ENCODE measurements at places on chromosomes 3 and 15. TPM values are rescaled to one million over a fixed set of nuclear protein-coding genes. Genes with fewer than 3 reads are reported as not detected.

GRCh38 chr3:161049683-161050248 lies 55.4 kb downstream of the B3GALNT1 start:
- DNase-seq = no peak

The ST8SIA2 gene
- polyA plus RNA-seq = 0.63 TPM

- no peak for DNase-seq
Observed at GRCh38 chr15:88512078-88512477, 34.4 kb downstream of the DET1 start.

- no peak for DNase-seq
Observed at GRCh38 chr15:78207641-78208340, 26.6 kb downstream of the ACSBG1 start.

The MFGE8 gene
- polyA plus RNA-seq = 85.1 TPM

- DNase-seq = no peak
Observed at GRCh38 chr3:35194666-35195065, 444.7 kb upstream of the ARPP21 start.

DNA sequence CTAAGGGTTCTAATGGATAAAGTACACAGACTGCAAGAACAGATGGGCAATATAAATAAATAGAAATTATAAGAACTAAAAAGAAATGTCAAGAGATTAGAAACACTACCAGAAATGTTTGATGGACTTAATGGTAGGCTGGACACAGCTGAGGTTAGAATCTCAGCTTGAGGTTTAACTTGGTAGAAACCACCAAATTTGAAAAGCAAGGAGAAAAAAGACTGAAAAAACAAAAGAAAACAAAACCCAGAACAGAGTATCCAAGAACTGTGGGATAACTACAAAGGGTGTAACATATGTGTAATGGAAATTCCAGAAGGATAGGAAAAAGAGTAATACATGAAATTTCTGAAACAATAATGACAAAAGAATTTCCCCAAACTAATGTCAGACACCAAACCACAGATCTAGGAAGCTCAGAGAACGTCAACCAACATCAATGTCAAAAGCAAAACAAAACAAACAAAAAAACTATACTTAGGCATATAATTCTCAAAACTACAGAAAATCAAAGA lies 35.0 kb downstream of the RFX7 start:
- no peak for DNase-seq

DNA sequence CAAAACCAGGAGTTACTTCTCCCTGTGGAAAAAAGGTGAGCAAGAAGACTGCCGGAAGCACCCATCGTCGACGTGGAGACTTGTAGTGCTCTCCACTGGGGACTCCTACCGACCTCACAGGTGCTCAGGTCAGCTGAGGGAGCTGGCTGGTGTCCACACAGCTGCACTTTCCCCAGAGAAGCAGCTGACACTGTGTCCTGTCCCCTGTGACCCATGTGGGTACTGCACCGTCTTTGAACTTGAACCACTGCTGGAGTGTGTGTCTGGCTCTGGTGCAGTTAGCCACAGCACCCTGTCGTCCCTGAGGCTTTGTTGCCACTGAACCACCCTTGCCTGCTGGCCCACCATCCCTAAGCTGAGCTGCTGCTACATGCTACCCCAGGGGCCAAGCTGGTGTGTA lies 270.8 kb downstream of the CACNA2D3 start:
- no peak for DNase-seq

GRCh38 chr3:46893763-46894162 lies 16.2 kb downstream of the PTH1R start:
- DNase-seq = no peak

The DZIP1L gene
- 1.9 TPM for polyA plus RNA-seq

Measured in keratinocyte (primary cell).